EH (cell line): ENCODE measurements at places on chromosomes 12 and 14.

DNA sequence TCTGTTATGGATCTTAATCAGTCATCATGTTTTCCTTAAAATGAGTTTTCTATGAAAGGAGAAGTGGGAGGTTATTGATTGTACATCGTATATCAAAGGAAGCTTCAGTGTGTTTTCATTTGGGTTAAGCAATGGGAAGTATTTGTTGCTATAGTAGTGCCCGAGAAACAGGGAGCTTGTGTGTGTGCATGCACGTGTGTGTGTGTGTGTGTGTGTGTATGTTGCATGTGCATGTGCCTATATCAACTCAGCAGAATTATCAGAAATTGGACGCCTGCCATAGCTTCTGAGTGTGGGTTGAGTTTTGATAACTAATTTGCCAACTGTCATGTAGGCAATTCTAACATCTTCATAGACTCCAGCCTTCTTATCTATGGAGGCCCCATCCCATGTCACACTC lies 246.1 kb upstream of the CRY1 start:
- no peak for DNase-seq

DNA sequence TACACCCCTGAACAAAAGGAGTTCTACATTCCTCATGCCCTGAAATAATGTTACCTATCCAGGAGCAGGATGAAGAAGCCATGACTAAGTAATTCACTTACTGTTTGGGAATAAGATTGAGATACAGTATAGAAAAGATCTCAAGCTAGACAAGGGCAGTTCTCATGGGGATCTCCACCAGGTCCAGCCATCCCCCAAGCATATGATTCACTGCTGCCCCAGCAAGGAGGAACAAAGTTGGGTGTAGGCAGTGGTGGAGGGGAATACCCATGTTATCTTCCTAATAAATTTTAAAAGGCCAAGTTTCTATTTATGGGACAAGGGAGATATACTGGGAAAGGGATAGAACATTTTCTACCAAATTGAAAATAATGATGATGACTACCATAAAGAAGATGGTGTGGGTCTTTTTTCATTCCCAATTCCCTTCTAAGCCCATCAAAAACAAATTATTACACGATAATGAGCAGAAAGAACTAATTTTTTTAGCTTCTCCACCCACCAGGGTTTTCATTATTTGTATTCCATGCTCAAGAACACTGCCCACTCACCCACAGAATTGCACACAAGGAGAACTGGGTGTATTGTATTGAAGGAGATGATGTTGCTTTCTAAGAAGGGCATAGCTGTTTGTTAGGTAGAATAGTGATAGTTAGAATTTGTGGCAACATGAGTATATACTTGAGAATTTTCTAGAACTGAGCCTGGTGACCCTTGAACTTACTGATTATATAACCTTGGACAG lies 204.6 kb downstream of the BTG1 start:
- DNase-seq, result no peak

DNA sequence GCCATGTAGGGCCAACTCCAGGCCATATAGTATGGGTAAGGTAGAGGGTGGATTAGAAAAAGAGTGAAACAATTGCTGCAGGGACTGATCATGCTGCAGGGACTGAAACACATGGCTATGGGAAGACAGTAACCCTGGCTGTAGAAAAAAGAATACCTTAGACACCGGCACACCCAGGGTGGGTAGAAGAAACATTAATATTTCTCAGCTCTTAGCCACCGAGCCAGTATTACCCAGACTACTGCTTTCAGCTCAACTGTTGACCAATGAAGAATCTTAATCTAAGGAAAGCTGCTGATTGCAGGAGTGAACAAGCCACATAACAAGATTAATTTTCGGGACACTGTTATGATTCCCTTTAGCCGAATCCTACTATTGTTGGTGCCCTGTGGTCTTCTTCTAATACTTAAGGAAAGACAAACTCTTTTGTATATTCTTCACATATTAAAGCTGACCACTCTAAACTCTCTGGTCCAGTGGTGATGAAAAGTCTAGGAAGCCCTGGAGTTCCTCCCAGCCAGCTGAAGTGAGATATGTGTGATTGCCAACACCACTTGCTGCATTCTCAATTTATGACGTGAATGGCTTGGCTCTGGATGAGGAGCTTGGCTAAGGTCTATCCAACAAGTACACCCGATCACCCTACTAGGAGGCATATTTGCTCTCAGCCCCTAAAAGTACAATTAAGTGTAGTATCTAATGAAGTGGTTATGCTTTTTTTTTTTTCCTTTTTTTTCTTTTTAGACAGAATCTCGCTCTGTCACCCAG lies 69.2 kb downstream of the NOVA1 start:
- no peak for DNase-seq

- peak; percentile 86 for DNase-seq
Observed at GRCh38 chr12:101127521-101128219, 82.4 kb downstream of the SLC5A8 start.

GRCh38 chr14:49405291-49405690 lies 180.9 kb downstream of the RPS29 start:
- DNase-seq, result peak; percentile 34

- DNase-seq, result peak; percentile 64
Observed at GRCh38 chr14:68978172-68978911, 760 bp downstream of the ACTN1 start.

GRCh38 chr12:127677537-127678131 lies 589.3 kb upstream of the TMEM132C start:
- DNase-seq, result peak; percentile 88

- DNase-seq, result no peak
Observed at GRCh38 chr14:75391953-75392352, 35.9 kb upstream of the JDP2 start.

DNA sequence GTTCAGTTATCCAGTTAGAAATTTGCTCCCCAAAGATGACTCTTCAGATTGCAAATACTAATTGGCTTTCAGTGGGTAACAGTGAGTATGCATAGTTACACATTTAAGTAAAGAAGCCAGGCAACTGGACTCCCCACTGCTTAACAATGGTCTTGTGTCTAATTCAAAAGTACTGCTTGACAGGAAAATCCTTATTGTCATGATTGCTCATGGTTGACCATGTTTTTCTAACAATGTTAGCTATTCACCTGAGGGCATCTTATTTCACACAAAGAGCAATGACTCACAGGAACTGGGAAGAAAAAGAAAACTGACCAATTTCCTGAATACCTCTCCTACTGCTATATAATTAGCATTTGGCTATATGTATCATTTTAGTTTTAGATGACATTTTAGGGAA lies 33.7 kb upstream of the ALG10B start:
- DNase-seq, result no peak

DNA sequence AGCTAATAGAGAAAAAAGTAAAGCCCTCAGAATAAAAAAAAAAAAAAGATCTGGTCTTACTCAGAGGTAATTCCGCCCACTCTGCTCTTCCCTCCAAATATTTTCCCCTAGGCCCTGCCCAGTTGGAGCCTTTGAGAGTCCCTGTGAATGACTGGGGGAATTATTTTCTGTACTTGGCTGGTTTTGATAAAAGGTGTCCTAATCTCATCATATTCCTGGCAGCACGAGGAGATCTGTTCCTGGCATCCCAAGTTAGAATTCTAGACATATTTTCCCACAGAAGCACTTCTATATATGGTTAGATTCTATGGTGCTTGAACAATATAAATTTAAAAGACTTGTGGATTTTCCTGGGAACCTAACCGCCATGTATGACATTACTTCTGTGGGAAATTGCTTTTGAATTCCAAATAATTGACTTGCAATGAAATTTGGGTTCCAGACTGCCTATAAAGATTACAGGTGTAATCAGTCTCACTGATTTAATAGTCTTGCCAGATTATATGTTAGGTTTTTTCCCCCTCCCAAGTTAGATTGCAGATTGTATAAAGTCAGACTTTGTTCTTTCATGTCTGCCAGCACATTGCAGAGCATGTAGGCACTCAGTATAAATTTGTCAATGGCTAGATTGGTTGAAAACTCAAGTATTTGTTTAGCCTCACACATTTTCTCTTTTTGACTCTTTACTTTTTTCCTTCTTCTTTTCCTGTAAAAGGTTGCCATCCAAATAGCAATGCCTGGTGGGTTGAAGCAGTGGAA lies 12.3 kb downstream of the GPX2 start:
- peak; percentile 83 for DNase-seq

DNA sequence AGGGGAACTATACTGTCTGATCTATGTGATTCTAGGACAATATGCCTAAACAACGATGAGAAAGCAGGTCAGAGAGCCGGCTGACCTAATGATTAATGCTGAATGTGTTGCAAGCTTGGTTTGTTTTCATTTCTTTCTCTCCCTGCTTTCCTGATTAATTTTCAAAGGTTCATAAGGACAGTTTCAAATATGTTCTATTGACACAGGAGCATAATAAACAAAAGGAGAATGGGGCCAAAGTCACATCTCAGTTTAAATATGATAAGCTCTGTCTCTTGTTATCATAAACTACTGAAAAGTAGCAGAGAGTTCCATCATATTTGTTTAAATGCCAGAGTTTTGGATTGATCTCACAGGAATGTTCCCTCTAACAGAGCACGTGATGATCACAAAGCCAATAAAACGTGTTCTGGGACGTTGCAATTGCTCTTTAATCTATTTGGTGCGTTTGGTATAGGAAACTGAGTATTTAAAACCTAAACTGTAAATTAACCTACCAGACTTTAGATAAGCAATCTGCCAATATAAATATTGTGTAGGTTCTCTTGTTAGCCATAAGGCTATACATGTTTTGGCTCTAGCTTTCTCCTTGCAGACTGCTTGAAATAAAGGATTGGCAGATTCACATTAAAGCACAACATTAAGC lies 3.7 kb upstream of the HSD17B6 start:
- DNase-seq, result no peak

DNA sequence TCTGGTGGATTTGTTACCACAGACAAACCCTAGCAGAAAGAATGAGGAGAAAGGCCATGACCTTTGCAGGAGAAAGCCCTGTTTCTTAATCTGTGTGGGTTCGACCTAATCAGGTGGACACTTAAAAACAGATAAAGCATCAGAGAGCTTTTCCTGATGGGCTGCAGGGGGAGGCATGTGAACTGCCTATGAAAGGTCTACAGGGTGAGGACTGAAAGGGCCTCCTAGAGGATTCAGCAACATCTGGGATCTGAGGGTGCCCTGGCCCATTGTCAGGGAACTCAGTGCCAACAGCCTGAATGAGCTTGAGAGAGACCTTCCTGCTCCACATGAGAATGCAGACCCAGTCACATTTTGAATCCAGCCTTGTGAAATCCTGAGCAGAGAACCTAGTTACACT lies 178.8 kb upstream of the DDHD1 start:
- no peak for DNase-seq

DNA sequence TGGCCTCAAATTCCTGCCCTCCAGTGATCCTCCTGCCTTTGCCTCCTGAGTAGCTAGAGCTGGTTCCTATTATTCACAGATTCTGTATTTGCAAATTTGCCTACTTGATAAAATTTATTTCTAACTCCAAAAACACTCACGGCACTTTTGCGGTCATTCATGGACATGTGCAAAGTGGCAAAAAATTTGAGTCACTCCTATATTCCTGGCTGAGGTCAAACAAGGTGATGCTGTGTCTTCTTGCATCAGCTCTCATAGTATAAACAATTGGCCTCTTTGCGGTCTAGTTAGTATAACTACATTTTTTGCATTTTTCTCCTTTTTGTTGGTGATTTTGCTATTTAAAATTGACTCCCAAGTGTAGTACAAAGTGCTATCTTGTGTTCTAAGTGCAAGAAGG lies 24.7 kb downstream of the ATF1 start:
- DNase-seq, result peak; percentile 97

DNA sequence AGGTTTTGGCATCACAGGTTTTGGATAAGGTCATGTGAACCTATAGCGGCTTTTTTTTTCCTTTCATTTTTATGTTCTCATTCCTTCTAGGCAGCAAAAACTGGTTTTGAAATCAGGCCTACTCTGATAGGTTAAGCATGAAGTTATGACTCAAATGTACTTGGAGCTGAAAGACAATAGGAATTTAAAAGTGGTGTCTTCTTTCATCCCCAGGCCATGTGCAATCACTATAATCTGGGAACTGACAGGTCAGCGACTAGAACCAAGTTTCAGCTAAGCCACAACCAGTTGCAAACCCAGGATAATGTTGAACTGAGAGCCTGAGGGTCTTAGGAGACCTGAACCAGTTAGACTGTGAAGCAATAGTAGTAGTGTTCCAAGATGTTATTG lies 74.3 kb downstream of the ANO6 start:
- peak; percentile 86 for DNase-seq

GRCh38 chr12:24360907-24361306 lies 411.4 kb upstream of the SOX5 start:
- DNase-seq, result peak; percentile 6

DNA sequence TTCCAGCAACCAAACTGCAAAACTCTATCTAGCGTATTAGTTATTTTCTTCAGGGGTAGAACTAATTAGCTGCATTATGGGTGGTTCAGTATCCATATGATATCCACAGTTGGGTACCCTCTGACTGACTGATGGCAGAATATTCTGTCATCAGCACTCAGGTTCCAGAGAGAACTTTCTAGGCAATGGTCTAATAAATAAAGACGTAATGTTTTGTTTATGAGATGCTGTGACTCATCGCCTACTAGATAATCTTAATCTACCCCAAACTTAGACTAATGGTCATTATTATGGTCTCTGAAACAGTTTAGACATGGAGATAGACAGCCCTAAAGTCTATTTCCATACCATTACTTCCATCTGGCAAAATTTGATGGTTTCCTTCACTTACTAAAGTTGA lies 220.1 kb downstream of the MED13L start:
- no peak for DNase-seq

DNA sequence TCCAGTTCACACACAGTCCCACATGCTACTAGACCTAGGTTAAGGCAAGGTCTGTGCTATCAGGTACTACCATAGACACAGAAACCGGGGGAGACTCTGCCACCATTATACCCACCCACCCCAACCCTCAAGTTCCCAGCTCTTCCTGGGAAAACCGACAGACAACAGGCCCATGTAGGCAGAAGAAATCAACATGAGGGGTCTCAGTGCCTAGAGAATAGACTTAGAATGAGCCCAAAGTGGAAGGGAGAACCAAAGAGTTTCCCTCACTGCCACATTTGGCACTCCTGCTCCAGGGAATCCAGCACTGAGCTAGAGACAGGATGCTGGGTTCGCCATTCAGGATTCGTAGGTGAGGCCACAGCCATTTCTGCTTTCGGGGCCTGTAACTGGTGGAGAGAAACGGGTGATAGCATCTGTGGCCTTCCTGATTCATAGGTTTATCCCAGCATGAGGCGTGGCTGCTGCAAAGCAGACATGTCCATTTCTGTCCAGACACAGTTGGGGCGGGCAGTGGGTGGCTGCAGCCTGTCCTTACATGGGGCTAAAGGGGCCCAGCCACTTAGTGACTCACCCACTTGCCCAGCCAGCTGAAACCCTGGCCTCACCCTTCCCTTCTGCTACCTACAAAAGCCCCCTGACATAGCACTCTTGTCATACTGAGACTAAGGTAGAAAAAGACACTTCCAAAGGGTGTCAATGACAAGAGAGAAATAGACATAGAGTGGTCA lies 69.4 kb downstream of the IRF2BPL start:
- DNase-seq, result peak; percentile 90

DNA sequence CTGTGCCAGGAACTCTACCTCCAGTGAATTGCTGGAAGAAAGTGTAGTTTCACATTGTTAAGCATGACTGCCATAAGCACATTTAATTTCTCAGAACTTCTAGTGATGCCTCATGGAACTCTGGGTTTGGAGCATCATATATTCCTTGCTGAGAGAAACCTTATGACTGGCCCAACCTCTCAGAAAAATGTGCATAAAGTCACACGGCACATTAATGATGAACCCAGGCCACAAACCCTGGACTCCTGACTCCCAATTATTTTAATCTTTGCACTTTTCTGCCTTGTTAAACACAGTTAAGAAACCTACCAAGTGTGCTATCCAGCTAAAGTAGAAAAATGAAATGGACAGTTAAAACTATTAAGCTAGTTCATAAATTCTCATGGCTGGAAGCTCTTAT lies 5.6 kb downstream of the TCP11L2 start:
- no peak for DNase-seq

- DNase-seq, result no peak
Observed at GRCh38 chr12:94717108-94717507, 66.8 kb upstream of the TMCC3 start.
